ENCODE measurements at places on chromosomes 16 and 17. TPM values are rescaled to one million over a fixed set of nuclear protein-coding genes. Genes with fewer than 3 reads are reported as not detected.

DNA sequence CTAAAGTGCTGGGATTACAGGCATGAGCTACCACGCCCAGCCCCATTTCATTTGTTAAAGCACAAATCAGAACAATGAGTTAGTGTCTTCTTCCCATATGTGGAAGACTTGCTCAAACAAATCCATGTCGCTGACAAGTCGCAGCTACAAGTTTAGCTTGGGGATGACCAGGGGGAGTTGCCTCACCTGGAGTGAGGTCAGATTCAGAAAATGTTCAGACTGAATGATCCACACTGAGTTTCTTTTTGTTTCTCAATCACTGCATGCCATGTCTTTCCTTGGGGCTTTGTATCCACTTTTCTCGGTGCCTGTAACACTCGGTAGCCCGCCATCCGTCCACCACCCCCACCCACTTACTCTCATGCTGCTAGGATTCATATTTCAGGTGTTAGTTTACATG, 437.3 kb upstream of the DYNLRB2 start:
- DNase-seq, result no peak
- no peak overlapping the region for H3K27ac ChIP-seq
- no peaks in the 10 kb centered on the region for H3K36me3 ChIP-seq
- H3K4me1 ChIP-seq, result peaks cover 8% of the 10 kb centered on the region
- no peak overlapping the region for H3K4me3 ChIP-seq

- H3K4me3 ChIP-seq, result no peak overlapping the region
- no peaks in the 10 kb centered on the region for H3K27me3 ChIP-seq
- no peaks in the 10 kb centered on the region for H3K36me3 ChIP-seq
These were observed 16.3 kb downstream of the PIK3R5 start for GRCh38 chr17:8949061-8949661.

- no peaks in the 10 kb centered on the region for H3K36me3 ChIP-seq
- H3K4me1 ChIP-seq, result peaks cover 40% of the 10 kb centered on the region
- no peak overlapping the region for H3K4me3 ChIP-seq
- no peak for DNase-seq
- no peak overlapping the region for H3K27ac ChIP-seq
These were observed 255.8 kb downstream of the SEC14L1 start for GRCh38 chr17:77396610-77397009.

DNA sequence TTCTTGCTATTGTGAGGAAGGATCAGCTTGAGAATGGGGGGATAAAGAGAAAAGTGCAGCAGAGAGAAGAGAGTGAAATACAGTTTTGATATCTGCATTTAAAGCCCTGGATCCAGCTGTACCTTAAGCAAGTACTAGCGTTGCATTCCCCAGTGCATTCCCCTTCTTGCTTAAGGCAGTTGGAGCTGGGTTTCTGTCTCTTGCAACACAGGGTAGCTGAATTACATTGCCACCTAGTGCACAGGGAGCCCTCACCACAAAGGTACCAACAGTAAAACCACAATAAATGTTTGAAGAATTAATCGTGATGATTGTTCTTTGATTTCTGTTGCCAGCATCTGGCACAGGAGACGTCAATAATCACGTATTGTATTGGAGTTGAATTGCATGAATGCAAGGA, 588.7 kb downstream of the RBFOX1 start:
- no peaks in the 10 kb centered on the region for H3K36me3 ChIP-seq
- H3K27ac ChIP-seq, result no peak overlapping the region
- no peaks in the 10 kb centered on the region for H3K4me1 ChIP-seq
- H3K27me3 ChIP-seq, result no peaks in the 10 kb centered on the region
- DNase-seq, result no peak

DNA sequence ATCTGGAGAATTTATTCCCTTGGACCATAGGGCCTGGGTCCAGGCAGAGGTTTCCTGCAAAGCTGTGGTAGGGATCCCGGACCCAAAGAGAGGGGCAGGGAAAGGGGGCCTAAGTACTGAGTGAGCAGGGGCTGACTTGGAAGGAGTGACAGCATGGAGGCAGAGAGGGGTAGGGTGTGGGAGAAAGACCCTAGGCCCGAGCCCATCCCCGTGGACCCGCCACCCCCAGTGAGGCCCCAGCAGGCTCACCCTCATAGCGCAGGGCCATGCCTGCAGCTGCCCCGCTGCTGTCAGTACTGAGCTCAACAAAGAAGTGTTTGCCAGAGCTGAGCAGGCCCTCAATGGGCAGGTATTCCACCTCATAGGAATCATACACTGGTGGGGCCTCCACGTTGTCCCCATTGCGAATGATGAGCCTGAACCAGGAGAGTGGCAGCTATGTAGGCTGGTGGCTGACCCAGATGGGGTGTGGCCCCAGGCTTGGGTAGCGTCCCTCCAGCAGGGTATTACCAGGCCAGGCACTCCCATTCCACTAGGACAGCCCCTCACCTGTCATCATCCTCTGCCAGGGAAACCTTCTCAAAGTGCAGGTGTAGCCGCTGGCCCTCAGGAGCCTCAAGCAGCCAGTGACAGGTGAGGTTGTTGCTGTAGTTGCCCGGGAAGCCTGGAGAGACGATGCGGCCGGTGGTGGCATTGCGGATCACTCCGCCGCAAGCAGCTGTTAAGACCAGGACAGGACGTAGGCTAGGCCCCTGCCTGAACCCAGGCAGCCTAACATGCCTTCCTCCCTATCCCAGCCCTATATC, 9.1 kb upstream of the PHF12 start:
- no peaks in the 10 kb centered on the region for H3K36me3 ChIP-seq
- no peaks in the 10 kb centered on the region for H3K27me3 ChIP-seq
- H3K4me3 ChIP-seq, result no peak overlapping the region
- no peak overlapping the region for H3K27ac ChIP-seq

DNA sequence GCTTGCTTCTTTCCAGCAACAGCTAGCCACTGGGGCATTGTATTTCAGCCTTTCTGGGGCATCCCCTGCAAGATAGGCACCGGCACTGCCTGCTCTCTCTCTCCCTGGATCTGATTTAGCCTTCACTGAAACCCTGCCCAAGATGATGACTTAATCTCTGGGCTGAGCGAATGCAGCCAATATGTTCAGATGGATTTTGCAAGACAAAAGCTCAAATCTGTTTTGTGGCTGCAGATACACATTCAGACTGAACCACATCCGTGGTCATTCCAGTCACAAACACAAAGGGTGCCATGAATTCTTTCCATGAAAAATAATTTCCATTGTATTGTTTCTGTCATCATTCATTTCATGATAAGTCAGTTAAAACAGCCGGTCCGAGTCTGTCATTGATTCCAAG, 24.2 kb downstream of the SOST start:
- H3K36me3 ChIP-seq, result no peaks in the 10 kb centered on the region
- peak overlapping the region; percentile 24 for H3K27ac ChIP-seq
- H3K27me3 ChIP-seq, result no peaks in the 10 kb centered on the region
- peaks cover 26% of the 10 kb centered on the region for H3K4me1 ChIP-seq

- no peaks in the 10 kb centered on the region for H3K4me1 ChIP-seq
- H3K27me3 ChIP-seq, result no peaks in the 10 kb centered on the region
- no peak overlapping the region for H3K4me3 ChIP-seq
- DNase-seq, result no peak
- H3K27ac ChIP-seq, result no peak overlapping the region
- no peaks in the 10 kb centered on the region for H3K36me3 ChIP-seq
These were observed 151.7 kb downstream of the PRKCB start for GRCh38 chr16:23987443-23987842.

DNA sequence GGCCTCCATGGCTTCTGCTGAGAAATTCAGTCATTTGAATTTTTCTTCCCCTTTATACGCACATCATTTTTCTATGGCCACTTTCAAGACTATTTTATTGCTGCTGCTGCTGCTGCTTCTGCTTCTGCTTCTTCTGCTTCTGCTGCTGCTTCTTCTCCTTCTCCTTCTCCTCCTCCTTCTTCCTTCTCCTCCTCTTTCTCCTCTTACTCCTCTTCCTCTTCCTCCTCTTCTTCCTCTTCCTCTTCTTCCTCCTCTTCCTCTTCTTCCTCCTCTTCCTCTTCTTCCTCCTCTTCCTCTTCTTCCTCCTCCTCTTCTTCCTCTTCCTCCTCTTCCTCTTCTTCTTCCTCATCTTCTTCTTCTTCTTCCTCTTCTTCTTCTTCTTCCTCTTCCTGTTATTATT, 22.4 kb downstream of the CPD start:
- no peaks in the 10 kb centered on the region for H3K4me1 ChIP-seq
- H3K4me3 ChIP-seq, result no peak overlapping the region
- DNase-seq, result no peak

GRCh38 chr16:4376126-4376892, 4.7 kb downstream of the VASN start:
- H3K4me3 ChIP-seq, result peak overlapping the region; percentile 20
- H3K27me3 ChIP-seq, result no peaks in the 10 kb centered on the region
- peak; percentile 78 for DNase-seq
- H3K27ac ChIP-seq, result peak overlapping the region; percentile 81

- H3K4me1 ChIP-seq, result peaks cover under 1% of the 10 kb centered on the region
- no peaks in the 10 kb centered on the region for H3K27me3 ChIP-seq
- no peak overlapping the region for H3K27ac ChIP-seq
- DNase-seq, result no peak
- H3K4me3 ChIP-seq, result no peak overlapping the region
These were observed 6.5 kb downstream of the MOSMO start for GRCh38 chr16:22014271-22014873.

- H3K4me1 ChIP-seq, result peaks cover 5% of the 10 kb centered on the region
- H3K27ac ChIP-seq, result peak overlapping the region; percentile 41
- no peaks in the 10 kb centered on the region for H3K27me3 ChIP-seq
- no peaks in the 10 kb centered on the region for H3K36me3 ChIP-seq
- DNase-seq, result no peak
These were observed 491 bp downstream of the SLC25A19 start for GRCh38 chr17:75288770-75289114.

GRCh38 chr16:28193530-28194423, 18.0 kb downstream of the XPO6 start:
- H3K4me1 ChIP-seq, result peaks cover 27% of the 10 kb centered on the region
- H3K27ac ChIP-seq, result peak overlapping the region; percentile 79
- peak; percentile 95 for DNase-seq
- no peaks in the 10 kb centered on the region for H3K27me3 ChIP-seq

DNA sequence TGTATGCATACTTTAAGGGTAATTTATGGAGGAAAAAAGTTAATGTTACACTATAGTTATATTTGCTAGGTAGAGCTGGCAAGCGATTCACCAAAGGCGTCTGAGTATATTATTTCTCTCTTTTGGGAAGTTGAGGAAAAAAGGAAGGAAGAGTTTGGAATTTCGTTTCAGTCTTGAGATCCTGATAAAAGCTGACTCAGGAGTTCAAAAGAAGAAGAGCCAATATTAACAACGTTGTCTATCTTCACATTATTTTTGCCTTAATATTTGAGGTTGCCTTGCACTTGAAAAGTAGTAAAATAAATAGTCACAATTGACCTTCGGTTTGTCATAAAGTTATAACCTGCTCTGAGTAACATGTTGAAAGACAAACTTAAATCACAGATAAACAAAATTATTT, 888.6 kb downstream of the KCNJ2 start:
- H3K36me3 ChIP-seq, result no peaks in the 10 kb centered on the region
- no peak for DNase-seq
- no peaks in the 10 kb centered on the region for H3K4me1 ChIP-seq
- no peak overlapping the region for H3K4me3 ChIP-seq

- DNase-seq, result no peak
- H3K27ac ChIP-seq, result no peak overlapping the region
- H3K27me3 ChIP-seq, result no peaks in the 10 kb centered on the region
- H3K4me1 ChIP-seq, result peaks cover 7% of the 10 kb centered on the region
These were observed 101.1 kb downstream of the SMG6 start for GRCh38 chr17:2202302-2202995.

DNA sequence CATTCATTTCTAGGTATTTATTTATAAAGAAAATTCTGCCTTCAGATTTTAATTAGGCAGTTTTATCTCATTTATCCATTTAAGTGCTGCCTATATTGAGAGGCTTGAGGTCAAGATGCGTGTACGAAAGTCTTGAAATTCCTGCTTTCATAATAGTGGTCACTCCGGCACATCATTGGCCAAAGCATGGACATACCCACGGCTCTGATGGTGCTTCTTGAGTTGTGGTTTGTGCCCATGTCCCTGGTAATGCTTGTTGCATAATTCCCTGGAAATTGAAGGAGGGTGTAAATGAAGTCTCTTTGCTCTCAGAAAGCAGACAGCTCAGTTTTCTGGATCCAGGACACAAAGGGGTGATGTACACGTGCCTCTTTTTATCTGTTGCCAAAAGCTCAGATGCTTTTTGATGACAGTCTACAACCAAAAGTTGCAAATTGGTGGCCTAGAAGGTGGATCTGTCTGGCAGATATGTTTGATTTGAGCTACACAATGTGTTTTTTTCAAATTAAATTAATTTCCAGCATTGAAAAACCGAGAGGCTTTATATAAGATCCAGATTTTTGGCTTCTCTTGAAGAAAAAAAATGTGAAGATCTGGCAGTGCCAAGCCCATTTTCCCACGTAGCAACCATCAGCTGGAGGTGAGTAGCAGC, 94.4 kb downstream of the SHISA9 start:
- H3K27ac ChIP-seq, result no peak overlapping the region
- H3K36me3 ChIP-seq, result no peaks in the 10 kb centered on the region
- no peaks in the 10 kb centered on the region for H3K4me1 ChIP-seq
- H3K27me3 ChIP-seq, result no peaks in the 10 kb centered on the region
- no peak overlapping the region for H3K4me3 ChIP-seq

- H3K27ac ChIP-seq, result peak overlapping the region; percentile 92
- H3K27me3 ChIP-seq, result no peaks in the 10 kb centered on the region
- DNase-seq, result no peak
- peaks cover 40% of the 10 kb centered on the region for H3K4me1 ChIP-seq
- H3K36me3 ChIP-seq, result no peaks in the 10 kb centered on the region
- H3K4me3 ChIP-seq, result peak overlapping the region; percentile 89
These were observed 13.1 kb upstream of the BCAR1 start for GRCh38 chr16:75264457-75264998.

The CPHXL2 gene
- total RNA-seq, result not detected

The RFNG gene
- 41.9 TPM for total RNA-seq

The SCN4A gene
- total RNA-seq, result 0.22 TPM

Measured in astrocyte (in vitro differentiated cells and primary cell).